Foreskin keratinocyte (primary cell): ENCODE measurements at places on chromosomes 7 and 10. TPM values are rescaled to one million over a fixed set of nuclear protein-coding genes. Genes with fewer than 3 reads are reported as not detected.

DNA sequence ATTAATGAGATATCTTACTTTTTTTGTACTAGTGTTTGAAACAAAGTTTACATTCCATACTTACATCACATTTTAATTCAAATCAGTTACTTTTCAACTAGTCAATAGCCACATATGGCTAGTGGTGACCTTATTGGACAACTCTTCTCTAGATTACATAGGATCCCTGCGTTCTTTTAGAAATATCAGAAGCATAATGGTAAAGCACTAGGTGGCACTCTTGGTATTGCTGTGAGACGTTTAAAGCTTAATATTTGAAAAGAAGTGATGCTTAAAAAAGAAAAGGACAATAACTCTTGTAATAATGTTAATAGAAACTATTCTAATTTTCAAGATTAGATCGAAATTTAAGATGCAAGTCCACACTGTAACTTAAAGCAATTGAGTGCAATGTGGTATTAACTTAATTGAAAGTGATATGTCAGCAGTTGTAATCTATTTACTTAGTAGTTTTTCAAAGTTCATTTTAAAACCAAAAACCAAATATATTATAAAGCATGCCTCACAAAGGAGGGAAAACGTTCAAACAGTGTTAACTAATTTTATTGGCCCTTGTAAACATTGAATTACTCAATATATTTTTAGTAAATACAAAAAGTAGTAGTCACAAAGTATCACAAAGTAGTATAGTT, 339.1 kb downstream of the ATRNL1 start:
- DNase-seq = peak; percentile 25

DNA sequence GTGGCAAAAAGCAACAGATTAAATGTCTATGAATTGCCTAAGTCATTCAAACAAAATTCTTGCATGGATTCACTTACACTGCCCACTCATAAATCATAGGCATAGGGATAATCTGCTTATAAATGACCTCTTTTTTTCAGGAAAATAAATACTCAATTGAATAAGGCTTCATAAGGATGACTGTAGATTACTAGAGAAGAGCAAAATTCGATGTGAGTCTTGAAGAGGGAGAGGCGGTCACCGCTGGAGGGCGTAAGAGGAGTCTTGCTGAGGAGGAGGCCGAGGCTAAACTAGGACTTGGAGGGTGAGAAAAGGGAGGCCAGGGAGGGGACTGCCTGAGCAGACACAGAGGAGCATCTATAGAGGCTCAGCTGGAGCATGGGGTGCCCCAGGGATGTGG, 135.4 kb upstream of the RSU1 start:
- no peak for DNase-seq

DNA sequence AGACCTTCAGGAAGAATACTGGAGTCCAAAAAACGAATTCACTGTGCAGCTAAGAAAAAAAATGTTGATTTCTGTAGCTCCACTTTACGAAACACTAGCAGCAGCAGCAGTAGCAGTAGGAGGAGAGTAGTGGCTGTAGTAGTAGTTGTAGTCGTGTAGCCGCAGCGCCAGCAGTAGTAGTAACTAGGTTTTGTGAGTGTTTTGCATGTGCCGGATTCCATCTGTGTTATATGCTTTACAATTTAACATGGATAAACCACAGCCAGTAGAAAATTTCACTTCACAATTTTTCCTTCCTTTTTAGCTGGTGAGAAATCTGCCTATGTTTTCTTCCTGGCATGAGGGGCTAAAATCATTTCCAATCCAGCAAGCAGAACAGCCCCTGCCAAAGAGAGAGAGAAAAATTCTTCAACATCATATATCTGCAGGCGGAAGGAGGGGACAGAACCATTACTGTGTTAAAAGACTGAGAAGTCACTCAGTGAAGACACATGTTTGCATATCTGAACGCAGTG, 148.4 kb upstream of the C7orf33 start:
- no peak for DNase-seq

- no peak for DNase-seq
These were observed 468.9 kb downstream of the DNAJB6 start for GRCh38 chr7:157805713-157806112.

The POLR2J gene
- total RNA-seq = 69.9 and 80.2 TPM in 2 replicates
